Activated CD4-positive, alpha-beta memory T cell treated with anti-CD3 and anti-CD28 coated beads for 36 hours (primary cell): ENCODE measurements at places on chromosomes 1 and 21. TPM values are rescaled to one million over a fixed set of nuclear protein-coding genes. Genes with fewer than 3 reads are reported as not detected.

GRCh38 chr1:226919587-226919986 is 20.5 kb upstream of the COQ8A start:
- H3K27me3 ChIP-seq: no peaks in the 10 kb centered on the region
- no peaks in the 10 kb centered on the region for H3K4me1 ChIP-seq
- no peak for DNase-seq
- H3K27ac ChIP-seq: no peak overlapping the region
- no peak overlapping the region for H3K4me3 ChIP-seq

GRCh38 chr1:172960454-172961208 is 90.1 kb downstream of the TNFSF18 start:
- H3K27me3 ChIP-seq: no peaks in the 10 kb centered on the region
- H3K27ac ChIP-seq: no peak overlapping the region
- H3K4me3 ChIP-seq: no peak overlapping the region
- no peak for DNase-seq
- H3K4me1 ChIP-seq: no peaks in the 10 kb centered on the region
- no peaks in the 10 kb centered on the region for H3K36me3 ChIP-seq

- no peak for DNase-seq
- H3K36me3 ChIP-seq: no peaks in the 10 kb centered on the region
- H3K27me3 ChIP-seq: no peaks in the 10 kb centered on the region
- no peak overlapping the region for H3K27ac ChIP-seq
Observed at GRCh38 chr1:214747050-214747635, 144.1 kb downstream of the CENPF start.

The TPM3 gene
- 736 TPM for total RNA-seq

The RNU11 gene
- not detected for total RNA-seq

DNA sequence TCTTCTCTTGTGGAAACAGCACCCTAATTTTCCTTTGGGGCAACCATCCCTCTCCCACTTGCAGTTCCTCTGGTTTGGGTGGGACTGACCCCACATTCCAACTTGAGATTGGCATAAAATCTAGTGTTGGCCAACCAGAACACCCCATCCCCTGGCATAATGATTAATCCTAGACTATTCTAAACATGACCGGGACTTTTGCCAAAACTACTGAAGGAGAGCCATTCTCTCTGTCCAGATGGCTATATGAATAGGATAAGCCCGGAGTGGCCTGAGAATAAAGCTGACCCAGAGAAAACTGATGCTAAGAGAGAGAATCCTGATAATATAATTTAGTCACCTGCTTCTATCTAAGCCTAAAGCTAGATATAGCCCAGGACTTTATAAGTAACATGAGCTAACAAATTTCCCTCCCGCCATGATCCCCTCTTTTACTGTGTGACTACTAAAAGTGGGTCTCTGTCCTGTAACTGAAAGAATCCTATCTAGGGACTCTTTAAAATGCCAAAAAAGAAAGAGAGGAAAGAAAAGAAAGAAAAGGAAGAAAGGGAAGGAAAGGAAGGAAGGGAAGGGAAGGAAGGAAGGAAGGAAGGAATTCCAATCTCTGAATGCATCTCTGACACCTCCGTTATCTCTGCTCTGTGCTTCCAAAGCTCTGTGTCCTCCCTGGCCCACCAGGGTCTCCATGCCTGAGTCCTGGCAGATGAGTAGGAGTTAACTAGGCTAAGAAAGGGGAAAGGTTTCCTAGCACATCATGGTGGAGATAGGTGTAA is 28.0 kb upstream of the NRDC start:
- H3K27ac ChIP-seq: no peak overlapping the region
- no peaks in the 10 kb centered on the region for H3K4me1 ChIP-seq
- H3K4me3 ChIP-seq: no peak overlapping the region
- H3K27me3 ChIP-seq: no peaks in the 10 kb centered on the region
- no peak for DNase-seq

GRCh38 chr21:22925032-22925431 is 1926.8 kb downstream of the NCAM2 start:
- H3K27ac ChIP-seq: no peak overlapping the region
- no peaks in the 10 kb centered on the region for H3K27me3 ChIP-seq
- H3K4me3 ChIP-seq: no peak overlapping the region
- no peak for DNase-seq
- no peaks in the 10 kb centered on the region for H3K4me1 ChIP-seq

GRCh38 chr1:85378534-85378933 is 86.4 kb downstream of the DDAH1 start:
- no peak overlapping the region for H3K27ac ChIP-seq
- H3K4me1 ChIP-seq: no peaks in the 10 kb centered on the region
- no peak overlapping the region for H3K4me3 ChIP-seq
- H3K36me3 ChIP-seq: no peaks in the 10 kb centered on the region
- no peak for DNase-seq
- no peaks in the 10 kb centered on the region for H3K27me3 ChIP-seq

The GUCA2A gene
- not detected for total RNA-seq

The SHE gene
- total RNA-seq: 0.07 TPM

GRCh38 chr1:237507005-237507404 is 383.7 kb downstream of the ZP4 start:
- H3K27ac ChIP-seq: no peak overlapping the region
- H3K4me1 ChIP-seq: peaks cover 6% of the 10 kb centered on the region
- H3K4me3 ChIP-seq: no peak overlapping the region
- no peaks in the 10 kb centered on the region for H3K36me3 ChIP-seq
- DNase-seq: peak; percentile 9

DNA sequence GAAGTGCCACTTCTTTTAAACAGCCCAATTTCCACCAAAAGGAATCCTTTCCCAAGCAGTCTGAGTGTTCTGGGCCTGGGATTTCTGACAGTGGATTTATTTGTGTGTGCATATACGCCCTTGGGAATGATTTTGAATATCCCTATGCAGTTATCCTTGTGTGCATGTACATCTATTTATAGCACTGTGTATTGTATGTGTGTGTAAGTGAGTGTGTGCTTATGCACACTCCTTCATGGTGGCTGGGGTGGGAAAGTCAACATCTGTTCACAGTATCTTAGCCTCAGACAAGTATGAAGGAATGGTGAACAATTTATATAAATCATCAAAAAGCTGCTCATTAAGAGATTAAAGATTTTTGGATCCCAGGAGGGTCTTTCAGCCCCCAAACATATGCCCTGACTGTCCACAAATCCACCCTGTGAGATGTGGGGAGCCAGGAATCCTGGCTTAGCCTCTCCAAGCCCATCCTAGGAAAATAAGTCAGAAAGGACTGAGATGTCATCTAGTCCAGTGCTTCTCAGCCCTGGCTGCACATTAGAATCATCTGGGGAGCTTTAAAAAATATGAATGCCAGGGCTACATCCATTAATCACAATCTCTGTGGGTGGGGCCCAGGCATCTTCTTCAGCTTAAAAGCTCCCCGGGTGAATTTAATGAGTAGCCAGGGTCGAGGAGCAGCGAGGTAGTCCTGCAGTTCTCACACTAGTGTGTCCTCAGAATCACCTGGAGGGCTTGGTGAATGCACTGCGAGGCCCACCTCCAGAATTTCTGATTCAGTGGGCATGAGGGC is 101.4 kb downstream of the PLXNA2 start:
- no peaks in the 10 kb centered on the region for H3K4me1 ChIP-seq
- no peak overlapping the region for H3K27ac ChIP-seq
- H3K4me3 ChIP-seq: no peak overlapping the region
- DNase-seq: no peak

DNA sequence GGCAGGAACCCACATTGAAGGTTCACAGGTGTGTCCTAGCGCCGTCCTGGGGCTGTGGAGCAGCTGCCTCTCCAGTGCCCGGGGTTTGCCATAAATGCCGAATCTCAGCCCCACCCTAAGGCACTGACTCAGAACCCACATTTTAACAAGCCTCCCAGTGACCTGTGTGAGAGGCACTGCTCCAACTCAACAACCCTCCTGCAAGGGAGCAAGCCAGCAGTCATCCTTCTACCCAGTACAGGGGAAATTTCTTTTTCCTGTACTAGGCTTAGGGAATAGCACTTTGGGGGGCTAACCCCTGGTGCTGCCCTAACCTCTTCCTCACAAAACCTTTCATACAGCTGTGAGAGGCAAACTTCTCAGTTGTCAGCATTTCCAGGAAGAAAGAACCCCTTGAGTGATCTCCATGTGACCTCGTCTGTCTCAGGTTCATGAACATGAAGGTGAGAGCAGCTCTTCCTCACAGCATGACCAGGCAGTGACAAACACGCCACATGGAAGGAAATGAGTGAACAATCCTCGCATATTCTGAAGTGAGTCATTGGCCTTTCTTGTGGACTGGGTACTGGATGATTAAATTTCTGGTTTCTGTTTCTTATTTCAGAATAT is 11.4 kb upstream of the BCAR3 start:
- peak overlapping the region; percentile 70 for H3K27ac ChIP-seq
- H3K4me1 ChIP-seq: peaks cover 14% of the 10 kb centered on the region
- DNase-seq: peak; percentile 78

The CLCA4 gene
- not detected for total RNA-seq

The GJB5 gene
- total RNA-seq: not detected

The KCNT2 gene
- total RNA-seq: not detected

The ADORA1 gene
- not detected for total RNA-seq

- no peak for DNase-seq
- H3K4me1 ChIP-seq: no peaks in the 10 kb centered on the region
- H3K4me3 ChIP-seq: no peak overlapping the region
- no peak overlapping the region for H3K27ac ChIP-seq
- no peaks in the 10 kb centered on the region for H3K27me3 ChIP-seq
- no peaks in the 10 kb centered on the region for H3K36me3 ChIP-seq
Observed at GRCh38 chr1:216916890-216917438, 193.7 kb upstream of the ESRRG start.

- H3K4me3 ChIP-seq: no peak overlapping the region
- H3K4me1 ChIP-seq: no peaks in the 10 kb centered on the region
- no peaks in the 10 kb centered on the region for H3K27me3 ChIP-seq
- H3K36me3 ChIP-seq: no peaks in the 10 kb centered on the region
Observed at GRCh38 chr1:204799630-204800029, 71.0 kb upstream of the NFASC start.

The NEGR1 gene
- not detected for total RNA-seq

GRCh38 chr1:229286099-229286766 is 15.3 kb downstream of the RAB4A start:
- H3K4me3 ChIP-seq: no peak overlapping the region
- peaks cover 25% of the 10 kb centered on the region for H3K36me3 ChIP-seq
- no peak for DNase-seq
- peaks cover 45% of the 10 kb centered on the region for H3K4me1 ChIP-seq
- no peaks in the 10 kb centered on the region for H3K27me3 ChIP-seq

DNA sequence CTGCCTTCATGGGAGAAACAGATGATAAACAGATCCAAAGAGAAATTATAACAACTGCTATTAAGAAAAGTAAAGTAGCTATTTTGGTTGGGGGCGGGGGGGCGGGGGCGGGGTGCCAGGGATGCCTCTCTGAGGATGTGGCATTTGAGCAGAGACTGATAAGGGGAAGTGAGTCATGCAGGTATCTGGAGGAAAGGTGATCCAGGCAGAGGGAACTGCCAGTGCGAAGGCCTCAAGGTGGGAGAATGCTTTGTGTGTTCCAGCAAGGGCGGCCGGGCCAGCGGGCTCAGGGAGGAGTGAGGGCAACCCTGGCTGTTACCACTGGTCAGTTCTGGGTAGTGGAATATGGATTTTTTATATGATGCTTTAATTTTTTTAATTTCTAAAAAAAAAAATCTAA is 7.0 kb upstream of the TNFRSF1B start:
- no peaks in the 10 kb centered on the region for H3K27me3 ChIP-seq
- peaks cover 85% of the 10 kb centered on the region for H3K4me1 ChIP-seq
- peak; percentile 56 for DNase-seq
- H3K36me3 ChIP-seq: peaks cover 1% of the 10 kb centered on the region
- H3K27ac ChIP-seq: peak overlapping the region; percentile 78
- peak overlapping the region; percentile 40 for H3K4me3 ChIP-seq

GRCh38 chr1:48560577-48560976 is 88.6 kb upstream of the SPATA6 start:
- no peak overlapping the region for H3K27ac ChIP-seq
- H3K36me3 ChIP-seq: no peaks in the 10 kb centered on the region
- H3K4me1 ChIP-seq: no peaks in the 10 kb centered on the region

- peaks cover 39% of the 10 kb centered on the region for H3K4me1 ChIP-seq
- no peak for DNase-seq
- no peaks in the 10 kb centered on the region for H3K27me3 ChIP-seq
- H3K27ac ChIP-seq: no peak overlapping the region
Observed at GRCh38 chr1:109493227-109493626, 667 bp upstream of the CYB561D1 start.

DNA sequence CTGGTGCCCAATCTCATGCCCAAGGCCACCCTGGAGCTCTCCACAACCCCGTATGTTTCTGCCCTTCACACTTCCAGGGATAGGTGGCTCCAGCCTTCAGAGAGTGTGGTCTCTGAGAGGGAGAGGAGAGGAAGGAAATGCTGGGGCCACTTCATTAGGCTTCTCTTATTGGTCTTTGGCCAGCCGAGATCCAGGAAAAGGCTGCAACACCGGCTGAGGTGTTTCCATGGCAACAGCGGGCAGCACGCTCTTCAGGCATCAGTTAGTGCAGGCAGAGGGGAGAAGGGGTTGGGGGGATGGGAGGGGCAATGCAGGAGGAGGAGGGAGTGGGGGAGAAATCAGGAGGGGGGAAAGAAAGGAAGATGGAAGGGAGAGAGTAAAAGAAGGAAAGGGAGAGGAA is 275.1 kb upstream of the GJB5 start:
- no peak overlapping the region for H3K4me3 ChIP-seq
- H3K36me3 ChIP-seq: no peaks in the 10 kb centered on the region
- H3K27me3 ChIP-seq: peaks cover 9% of the 10 kb centered on the region
- DNase-seq: no peak
- no peak overlapping the region for H3K27ac ChIP-seq
- H3K4me1 ChIP-seq: no peaks in the 10 kb centered on the region

GRCh38 chr1:217026531-217026930 is 303.3 kb upstream of the ESRRG start:
- no peak for DNase-seq
- H3K27ac ChIP-seq: no peak overlapping the region
- no peaks in the 10 kb centered on the region for H3K4me1 ChIP-seq
- H3K4me3 ChIP-seq: no peak overlapping the region
- H3K36me3 ChIP-seq: no peaks in the 10 kb centered on the region

The SLAMF1 gene
- total RNA-seq: 166 TPM

DNA sequence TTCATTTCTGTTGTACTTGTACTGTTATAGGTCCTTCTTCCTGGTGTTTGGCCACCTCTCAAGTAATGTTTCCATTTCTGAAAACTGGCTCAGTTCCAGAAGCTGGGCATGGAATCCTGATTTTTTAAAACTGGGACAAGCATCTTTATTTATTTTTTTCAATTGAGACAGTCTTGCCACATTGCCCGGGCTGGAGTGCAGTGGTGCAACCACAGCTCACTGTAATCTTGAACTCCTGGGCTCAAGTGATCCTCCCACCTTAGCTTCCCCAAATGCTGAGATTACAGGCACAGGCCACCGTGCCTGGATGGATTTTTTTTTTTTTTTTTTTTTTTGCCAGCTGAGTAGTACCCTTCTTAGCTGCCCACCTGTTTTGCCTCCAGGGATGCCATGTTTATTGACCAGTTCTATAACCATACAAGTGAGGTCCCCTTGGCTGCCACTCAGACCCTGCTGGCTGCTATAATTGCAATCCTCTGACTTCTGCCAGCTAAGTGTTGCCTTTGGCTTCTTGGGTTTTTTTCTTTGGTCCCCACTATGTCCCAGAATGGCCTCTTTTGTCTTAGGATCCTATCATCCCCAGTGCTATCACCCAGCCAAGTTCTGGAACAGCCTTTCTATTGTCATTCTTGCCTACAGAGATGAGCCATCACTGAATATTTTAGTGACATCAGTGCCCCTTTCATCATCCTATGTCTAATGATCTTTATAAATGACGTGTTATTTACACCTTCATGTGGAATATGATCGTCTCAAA is 3.9 kb upstream of the DIP2A start:
- no peak overlapping the region for H3K27ac ChIP-seq
- no peak overlapping the region for H3K4me3 ChIP-seq
- DNase-seq: no peak
- H3K4me1 ChIP-seq: peaks cover 31% of the 10 kb centered on the region
- peaks cover 27% of the 10 kb centered on the region for H3K36me3 ChIP-seq
